Umbilical cord (tissue), 2 donors: ENCODE measurements at places on chromosomes 5 and 9. TPM values are rescaled to one million over a fixed set of nuclear protein-coding genes. Genes with fewer than 3 reads are reported as not detected.

KCNN2 gene
- 3.9 TPM for total RNA-seq

RORB gene
- 1.7 TPM for total RNA-seq

DNA sequence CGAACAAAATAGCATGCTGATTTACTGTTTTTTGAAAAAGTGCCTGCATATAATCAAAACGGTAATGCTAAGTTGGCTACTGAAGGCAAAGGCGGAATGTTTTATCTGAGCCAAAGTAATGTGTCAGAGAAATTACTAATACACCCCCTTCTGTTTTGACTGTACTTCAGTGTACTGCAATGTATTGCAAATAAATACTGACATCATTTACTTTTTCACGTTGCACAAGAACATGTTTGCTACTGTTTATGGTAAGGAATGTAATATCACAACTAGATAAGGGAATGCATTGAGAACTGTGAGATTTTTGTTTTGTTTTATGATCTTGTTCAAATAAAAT, 813 bp upstream of the AGTPBP1 start:
- peak; percentile 46 for DNase-seq

PHF24 gene
- 1.9 TPM for total RNA-seq

DNA sequence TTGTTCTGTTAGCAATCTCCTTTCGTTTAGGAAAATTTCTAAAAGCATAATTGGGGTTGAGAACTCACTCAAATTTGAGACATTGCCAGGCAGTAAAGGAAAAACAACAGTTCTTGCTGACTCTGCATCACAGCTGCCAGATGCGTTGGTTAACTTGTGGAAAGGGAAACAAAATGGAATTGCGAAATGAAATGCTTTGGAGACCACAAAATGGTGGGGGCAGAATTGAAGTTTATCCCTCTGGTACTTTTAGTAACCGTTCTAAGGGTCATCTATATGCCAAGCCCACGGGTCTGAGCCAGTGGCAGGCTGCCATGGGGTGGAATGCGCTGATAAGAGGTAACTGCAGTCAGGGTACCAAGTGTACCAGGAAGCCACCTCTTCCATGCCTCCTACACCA, 28.6 kb upstream of the SELENOP start:
- peak; percentile 88 for DNase-seq

DNA sequence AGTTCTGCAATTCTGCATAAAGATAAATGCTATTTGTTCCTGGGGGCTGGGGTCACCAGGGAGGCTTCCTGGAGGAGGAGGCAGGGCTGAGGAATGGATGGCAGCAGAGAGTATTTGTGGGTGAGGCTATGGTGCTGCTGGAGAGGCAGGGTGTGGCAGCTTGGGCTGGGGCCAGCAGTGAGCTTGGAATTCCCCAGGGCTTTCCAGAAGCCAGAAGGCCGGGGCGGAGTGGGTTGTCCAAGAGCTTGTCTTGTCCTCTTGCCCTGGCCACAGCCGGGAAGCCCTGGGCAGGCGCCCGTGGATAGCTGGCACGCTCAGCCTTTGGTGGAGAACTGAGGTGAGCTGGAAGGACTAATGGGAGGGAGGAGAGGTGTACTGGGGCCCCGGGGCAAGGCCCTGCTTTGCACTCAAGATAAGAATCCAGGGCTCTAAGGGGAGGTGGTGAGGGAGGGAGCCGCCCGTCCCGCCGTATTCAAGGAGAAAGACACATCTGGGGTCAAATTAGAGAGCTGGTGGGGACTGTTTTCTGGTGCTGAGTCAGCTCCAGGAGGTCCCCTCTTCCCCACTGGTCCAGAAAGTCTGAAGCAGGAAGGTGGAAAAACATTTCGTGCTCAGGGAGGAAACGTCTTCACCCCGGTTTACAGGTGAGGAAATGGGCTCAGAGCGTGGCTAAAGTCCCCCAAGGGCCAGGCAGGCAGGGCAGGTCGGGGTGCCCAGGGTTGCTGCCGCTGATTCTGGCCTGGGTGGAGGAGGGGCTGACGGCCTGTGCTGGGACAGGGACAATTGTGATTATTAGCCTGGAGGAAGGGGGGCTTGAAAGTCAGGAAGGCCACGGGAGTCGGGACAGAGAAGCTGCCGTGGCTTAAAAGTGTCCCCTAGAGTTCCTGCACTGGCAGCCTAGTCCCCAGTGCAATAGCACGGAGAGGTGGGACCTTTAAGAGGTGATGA, 26.9 kb upstream of the CNOT6 start:
- DNase-seq: peak; percentile 60

DNA sequence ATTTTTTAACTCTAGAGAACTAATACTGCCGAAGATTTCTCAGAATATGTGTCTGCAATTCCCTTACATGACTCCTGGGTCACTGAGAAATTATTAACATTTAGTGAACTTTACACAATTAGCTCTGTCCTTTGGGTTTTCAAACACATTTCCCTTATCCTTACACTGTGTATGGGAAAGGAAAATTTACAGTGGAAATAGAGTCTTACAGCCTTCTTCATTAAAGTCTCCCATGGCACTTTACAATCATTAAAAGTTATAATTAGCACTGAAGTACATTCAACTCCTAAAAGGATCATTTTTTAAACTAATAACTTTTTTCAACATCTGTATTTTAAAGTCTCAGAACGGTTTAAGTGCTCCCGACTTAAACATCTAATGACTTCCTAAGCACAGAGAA, 627.5 kb upstream of the TYRP1 start:
- no peak for DNase-seq

PCDHGA2 gene
- total RNA-seq: 4.6 TPM

CNTLN gene
- 80.2 TPM for total RNA-seq

- peak; percentile 55 for DNase-seq
Observed at GRCh38 chr9:113808391-113809358, 67.4 kb upstream of the ZNF618 start.

DNA sequence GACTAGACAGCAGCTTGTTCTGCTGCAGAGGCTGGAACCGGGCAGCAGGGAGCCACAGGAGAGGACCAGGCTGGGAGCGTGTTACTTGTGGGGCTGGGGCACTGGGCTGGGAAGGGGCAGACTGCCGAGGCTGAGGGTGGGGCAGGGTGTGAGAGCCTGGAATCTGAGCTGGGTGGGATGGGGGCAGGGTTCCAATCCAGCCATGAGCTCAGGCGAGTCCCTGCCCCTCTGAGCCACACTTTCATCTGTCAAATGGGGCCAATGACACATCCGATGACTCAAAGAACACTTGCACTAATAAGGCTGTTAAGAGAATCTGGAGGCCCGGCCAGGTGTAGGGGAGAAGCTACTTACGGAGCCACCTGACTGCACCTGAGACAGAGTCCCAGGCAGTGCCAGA, 18.7 kb upstream of the WDR38 start:
- DNase-seq: peak; percentile 30

DNA sequence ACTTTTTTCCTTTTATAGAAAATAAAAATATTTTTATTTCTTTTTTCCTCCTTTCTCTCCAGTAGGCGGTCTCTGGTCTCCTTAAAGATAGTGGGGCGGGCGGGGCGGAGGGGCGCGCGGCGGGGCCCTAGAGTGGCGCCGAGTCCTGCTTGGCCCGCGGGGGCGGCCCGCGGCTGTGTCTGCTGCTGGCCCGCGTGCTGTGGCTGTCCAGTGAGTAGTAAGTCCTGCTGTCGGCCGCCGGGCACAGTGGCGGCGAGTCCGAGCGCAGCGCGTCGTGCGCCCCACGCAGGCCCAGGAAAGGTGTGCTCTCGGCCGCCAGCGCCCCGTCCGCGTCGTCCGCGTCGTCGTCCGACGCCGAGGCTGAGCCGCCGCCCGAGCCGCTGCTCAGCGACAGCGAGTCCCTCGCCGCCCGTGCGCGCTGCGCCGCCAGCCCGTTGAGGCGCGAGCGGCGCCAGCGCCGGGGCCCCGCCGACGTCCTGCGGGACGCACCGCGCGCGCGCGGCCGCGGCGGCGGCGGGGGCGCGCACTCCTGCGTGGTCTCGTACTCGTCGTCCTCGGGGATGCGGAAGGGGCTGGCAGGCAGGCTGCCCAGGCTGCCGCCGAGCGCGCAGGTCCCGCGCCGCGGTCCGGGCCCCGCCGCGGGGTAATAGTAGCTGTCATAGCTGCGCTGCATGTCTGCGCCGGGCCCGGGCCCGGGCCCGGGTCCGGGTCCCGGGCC, 52.3 kb downstream of the PSD2 start:
- DNase-seq: peak; percentile 70

DNA sequence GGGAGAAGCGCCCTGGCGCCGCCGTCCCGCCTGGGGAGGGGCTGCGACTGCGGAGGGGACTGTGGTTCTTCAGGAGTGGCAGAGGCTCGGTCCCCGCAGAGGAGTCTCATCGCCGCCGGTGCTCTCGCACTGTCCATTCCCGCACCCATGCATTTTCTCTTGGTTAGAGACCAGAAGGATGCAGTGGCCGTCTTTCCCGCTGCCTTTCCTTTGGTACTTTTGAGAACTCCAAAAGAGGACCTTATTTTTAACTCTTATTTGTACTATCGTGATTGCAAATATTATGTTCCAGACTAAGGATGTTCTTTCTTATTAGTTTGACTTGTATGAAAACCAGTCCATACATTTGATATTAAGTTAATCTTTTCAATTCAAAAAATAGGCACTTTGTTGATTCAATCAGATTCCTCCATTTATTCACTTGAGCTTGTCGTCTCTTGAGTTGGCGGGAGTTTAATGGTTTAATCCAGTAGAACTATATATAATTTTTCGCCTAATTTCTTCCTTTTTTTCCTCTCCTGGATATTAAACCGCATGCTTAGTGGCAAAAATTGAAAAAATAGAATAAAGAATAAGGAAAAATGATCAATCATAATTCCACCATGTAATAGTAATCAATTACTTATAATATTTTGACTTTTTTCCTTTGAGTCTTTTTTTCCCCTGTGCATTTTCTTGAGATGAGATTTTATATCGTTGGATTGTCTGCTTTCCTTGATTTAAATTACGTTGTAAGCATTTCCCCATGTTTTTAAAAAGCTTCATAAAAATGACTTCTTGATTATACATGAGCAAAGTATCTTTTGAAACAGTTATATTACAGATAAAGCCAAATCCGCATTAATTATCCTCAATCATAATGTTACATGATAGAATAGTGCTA, 861 bp downstream of the ZFYVE16 start:
- DNase-seq: no peak

GRCh38 chr5:157566902-157567489, 8.6 kb downstream of the ADAM19 start:
- no peak for DNase-seq

C5orf34 gene
- total RNA-seq: 7.0 TPM

QRFP gene
- 0.48 TPM for total RNA-seq

DNA sequence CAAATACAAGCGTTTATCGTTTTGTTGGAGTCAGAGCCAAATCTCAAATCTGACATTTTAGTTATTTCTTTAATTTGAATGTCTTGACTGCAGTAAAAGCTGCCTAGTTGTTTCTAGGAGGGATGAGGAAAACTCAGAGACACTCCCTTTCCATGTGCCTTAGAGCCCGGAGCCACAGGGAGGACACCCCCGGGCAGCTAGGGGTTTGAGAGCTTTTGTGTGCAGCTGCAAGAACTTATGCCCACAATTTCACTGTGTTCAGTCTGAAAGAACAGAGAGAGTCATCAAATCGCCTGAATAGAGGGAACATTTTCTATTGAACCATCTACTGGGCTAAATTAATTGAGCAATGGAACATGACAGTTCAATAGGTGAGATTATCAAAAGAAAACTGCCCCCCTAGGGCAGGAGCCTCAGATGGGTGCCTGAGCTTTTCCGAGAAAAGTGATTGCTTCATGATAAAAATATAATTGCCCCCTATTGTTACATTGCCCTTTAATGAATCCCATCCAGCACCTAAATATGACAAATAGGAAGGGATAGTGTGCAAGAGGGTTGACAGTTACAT, 709.3 kb upstream of the RGMB start:
- DNase-seq: no peak

PCDHGC4 gene
- 4.8 TPM for total RNA-seq

SPINK4 gene
- total RNA-seq: not detected

SPINK6 gene
- 5.5 TPM for total RNA-seq

DNA sequence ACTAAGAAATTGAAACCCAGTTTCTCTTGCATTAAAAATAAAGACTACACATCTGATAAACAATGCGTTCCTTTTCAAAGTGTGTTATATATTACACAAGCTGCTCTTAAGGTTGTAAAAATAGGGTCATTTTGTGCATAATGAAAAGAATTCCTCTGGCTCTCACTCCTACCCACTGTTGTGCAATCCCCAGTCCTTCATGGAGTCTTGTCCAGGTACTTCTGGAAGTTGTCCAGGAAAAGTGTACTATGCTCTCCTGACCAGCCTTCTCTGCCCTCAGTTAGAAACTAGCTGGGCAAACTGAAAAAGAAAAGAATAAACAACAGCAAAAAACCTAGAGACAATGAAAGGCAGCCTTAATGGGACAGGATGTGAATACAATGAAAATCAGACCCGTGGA, 345.5 kb upstream of the PAPPA start:
- DNase-seq: no peak

GRCh38 chr5:176440927-176441706, 7.1 kb upstream of the FAF2 start:
- DNase-seq: no peak

DNA sequence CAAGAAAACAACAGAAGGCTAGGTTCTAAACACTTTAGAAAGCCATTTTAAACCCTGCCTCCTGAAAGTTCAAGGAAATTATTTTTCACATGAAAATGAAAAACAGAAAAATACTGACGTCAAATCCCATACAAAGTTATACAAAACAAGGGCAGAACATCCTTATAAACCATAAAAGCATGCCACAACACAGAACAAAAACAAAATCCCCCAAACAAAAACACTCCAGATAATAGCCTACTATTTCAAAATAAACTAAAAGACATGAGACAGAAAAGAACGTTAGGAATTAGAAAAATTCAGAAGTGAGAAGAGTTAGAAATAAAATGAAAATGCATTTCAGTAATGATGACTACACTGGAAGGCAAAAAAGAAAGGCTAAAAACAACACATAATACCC, 173.6 kb downstream of the DCP2 start:
- DNase-seq: no peak

GRCh38 chr5:179411161-179411841, 66.0 kb upstream of the ADAMTS2 start:
- no peak for DNase-seq

DNA sequence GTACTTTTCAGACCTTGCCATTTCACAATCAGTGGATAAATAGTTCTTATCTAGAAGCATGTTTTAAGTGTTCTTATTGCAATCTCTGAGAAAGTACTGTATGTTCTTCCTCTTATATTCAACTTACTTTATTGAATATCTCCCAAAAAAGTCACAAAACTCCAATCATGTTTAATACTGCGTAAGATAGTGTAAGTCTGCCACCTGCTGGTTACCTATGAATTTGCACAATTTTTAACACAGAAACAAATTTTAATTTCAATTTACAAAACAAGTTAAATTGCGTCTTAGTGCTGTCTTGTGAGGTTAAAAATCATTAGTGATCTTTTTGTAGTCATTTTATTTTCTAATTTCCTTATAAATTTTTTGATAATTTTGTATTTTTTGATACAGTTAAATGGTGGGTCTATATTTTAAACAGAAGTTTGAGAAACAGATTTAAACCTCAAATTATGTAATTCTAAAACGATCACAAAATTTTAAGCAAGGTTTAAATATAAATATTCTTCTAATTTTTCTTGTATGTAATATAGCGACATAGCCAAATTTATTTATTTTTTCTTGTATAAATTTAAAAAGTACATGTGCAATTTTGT, 115.8 kb downstream of the EMB start:
- DNase-seq: peak; percentile 1
